Posterior cingulate gyrus (tissue), 11 donors: ENCODE measurements at places on chromosomes 7 and 10.

DNA sequence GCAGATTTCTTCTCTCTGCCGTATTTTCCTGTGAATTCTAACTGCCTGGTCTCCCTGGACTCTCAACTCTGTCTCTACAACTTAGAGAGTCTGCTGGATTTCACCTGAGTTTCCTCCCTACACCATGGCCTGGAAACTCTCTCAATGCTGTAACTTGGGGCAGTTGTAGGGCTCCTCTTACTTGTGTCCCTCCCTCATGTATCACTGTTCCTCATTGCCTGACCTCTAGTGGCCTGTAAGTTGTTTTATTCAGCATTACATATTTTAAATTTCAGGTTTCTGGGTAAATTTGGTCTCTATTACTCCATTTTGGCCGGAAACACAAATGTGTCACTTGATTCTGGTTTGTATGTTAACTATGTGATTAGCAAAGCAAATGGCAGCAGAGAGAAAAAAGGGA, 70.9 kb downstream of the DYNC1I1 start:
- DNase-seq, result no peak

DNA sequence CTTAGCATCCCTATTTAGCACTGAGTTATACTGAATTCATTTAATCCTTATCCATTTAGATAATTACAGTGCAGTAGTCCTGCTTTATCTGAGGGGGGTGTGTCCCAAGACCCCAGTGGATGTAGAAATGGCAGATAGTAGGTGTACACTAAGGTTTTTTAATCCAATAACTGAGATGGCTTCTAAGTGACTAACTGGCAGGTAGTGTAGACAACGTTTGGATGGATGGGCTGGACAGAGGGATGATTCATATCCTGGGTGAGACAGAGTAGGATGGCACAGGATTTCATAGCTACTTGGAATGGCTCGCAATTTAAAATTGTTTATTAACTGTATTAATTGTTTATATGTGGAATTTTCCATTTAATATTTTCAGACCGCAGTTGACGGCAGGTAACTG, 295.6 kb downstream of the CCDC3 start:
- no peak for DNase-seq

DNA sequence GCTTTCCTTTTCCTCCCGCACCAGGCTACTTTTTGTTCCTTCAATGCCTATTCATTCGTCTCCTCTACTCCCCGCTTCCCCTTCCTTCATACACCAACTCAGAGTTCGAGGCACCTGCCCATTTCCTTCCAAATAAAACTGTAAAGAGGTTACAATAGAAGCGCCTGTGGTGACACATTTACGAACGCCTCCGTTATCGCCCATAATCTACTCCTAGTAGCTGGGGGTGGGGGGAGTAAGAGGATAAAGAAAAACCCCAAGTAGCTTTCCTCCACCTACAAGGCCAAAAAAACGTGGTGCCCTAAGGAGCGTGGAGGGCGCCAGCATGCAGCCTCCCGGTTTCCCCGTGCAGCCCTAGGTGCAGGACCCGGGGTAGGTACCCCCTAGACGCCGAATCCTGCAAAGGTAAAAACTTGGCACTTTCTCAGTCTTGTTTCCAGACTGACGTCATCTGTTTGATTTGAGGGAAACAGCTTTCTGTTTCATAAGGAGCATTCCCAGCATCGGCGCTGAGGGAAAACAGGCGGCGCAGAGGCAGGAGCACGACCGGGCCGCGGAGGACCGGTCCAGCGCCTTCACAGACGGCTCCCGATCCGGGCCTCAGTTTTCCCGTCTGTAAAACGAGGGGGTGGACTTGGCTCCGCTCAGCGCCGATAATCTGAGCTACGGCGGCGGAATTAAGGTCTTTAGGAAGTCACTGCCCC, 922 bp downstream of the PPA1 start:
- no peak for DNase-seq

GRCh38 chr7:68964060-68964459, 634.2 kb upstream of the AUTS2 start:
- DNase-seq, result no peak

GRCh38 chr7:901041-901387, 24.7 kb downstream of the GET4 start:
- DNase-seq, result no peak

DNA sequence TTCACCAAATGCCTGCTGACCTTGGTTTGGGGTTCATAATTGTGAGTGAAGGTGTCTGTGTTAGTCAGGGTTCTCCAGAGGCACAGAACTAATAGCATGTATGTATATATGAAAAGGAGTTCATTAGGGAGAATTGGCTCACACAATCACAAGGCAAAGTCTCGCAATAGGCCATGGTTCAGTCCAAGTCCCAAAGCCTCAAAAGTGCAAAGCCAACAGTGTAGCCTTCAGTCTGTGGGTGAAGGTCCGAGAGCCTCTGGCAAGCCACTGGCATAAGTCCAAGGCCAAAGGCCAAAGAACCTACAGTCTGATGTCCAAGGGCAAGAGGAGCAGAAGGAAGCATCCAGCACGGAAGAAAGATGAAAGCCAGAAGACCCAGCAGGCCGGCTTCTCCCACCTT, 257.6 kb upstream of the SHH start:
- DNase-seq, result no peak

GRCh38 chr10:113849946-113850345, 3.9 kb downstream of the DCLRE1A start:
- DNase-seq, result no peak

DNA sequence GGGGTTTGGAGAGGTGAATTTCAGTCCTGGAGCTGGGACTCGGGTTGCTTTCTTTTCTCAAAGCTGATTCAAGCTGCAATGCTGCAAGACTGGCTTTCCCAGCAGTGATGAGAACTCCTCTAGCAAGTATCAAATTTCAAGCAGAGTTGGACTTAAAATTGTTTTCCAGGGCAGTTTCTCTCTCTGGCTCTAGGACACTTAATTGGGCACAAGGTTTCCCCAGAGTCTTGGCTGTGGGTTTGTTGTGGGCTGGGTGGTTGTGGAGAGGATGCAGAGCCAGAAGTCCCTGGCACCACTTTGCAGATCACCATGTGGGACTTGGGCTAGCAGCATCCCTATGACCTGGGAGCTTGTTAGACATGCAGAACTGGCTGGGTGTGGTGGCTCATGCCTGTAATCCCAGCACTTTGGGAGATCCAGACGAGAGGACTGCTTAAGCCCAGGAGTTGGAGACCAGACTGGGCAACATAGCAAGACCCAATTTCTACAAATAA, 16.8 kb downstream of the AKR1B15 start:
- DNase-seq, result no peak

DNA sequence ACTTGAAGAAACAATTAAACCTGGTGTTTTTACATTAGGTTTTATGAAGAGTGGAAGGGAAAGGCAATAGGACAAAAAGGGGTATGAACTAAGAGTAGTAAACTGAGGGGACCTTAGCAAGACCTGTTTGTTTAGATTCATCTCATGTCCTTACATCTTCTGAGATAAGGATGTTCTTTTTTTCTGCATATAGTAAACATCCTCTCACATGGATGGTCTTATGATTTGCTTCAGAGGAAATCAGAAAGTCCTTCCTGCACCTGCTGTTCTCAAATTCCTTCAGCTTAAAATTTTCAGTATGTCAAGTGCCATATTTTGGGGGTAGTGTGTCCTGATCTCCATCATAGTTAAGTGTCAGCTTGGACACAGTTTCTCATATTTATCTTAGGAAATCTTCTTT, 232.6 kb downstream of the ADK start:
- DNase-seq, result no peak

GRCh38 chr7:42233171-42233570, 3.8 kb downstream of the GLI3 start:
- DNase-seq, result no peak

DNA sequence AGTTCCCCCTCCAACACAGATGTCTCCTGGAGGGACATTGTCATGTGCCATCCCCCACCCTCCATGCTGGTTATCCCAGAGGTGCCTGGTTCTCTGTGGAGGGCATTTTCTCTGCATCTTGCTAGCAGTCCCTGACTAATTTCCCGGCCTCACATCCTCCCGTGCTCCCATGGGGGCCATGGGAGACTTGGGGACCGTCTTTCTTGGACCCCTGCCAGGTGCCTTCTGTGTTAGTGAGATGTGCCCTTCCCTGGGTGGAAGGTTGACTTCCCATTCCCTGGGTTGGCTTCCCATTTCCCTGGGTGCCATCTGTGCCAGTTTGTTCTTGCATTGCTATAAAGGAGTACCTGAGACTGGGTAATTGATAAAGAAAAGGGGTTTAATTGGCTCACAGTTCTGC, 22.5 kb upstream of the GNA12 start:
- DNase-seq, result no peak

GRCh38 chr10:126063353-126063791, 167.0 kb downstream of the FANK1 start:
- no peak for DNase-seq

DNA sequence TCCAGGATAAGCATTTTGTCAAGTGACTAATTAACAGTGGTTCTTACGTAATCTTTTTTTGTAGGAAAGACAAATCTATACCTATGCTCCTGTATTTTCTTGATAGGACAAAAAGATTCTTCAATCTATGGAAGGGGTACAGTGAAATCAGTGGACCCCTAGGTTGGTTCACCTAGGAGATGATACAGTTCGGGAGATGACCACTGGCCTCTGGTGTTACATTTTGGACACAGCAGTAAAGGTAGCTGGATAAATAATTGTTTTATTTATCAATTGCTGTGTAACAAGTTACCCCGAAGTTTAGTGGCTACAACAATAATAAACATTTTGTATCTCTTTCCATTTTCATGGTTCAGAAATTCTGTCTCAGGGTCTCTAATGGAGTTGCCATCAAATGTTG, 288.2 kb upstream of the MAGI2 start:
- no peak for DNase-seq

DNA sequence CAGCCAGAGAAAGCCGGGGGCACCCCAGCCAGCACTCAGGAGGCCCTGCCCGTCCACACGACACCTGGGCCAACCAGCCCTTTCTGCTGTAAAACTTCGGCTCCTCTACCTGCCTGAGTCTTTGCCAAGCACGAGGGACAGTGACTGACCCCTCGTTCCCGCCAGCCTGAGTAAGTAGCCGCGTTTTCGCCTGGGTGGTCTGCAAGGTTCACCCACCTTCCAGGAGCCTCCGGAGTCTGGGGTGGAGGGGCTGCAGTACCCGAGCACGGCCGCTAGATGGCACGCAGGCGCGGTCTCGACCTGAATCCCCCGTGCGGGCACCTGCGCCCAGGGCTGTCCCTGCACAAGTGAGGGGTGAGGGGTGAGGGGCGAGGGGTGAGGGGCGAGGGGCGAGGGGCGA, 192.7 kb downstream of the PTPRN2 start:
- DNase-seq, result no peak

GRCh38 chr10:110996256-110996655, 76.9 kb downstream of the SHOC2 start:
- DNase-seq, result no peak

GRCh38 chr7:129728875-129729467, 117.5 kb downstream of the NRF1 start:
- DNase-seq, result no peak

DNA sequence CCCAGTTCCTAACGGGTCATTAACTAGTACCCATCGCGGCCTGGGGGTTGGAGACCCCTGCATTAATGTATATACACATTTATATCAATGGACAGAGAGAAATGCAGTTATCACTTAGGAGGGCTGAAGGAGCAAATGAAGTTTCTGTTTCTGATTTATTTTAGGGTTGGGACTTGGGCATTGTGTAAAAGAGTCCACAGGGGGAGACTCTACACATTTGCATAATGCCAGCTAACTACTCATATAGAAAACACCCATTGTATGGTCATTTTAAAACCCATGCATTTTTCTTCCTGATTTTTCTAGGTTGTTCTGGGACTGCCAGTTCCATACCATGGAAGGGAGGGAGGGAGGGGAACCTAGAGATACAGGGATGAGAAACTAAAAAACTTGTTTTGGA, 23.5 kb downstream of the BCCIP start:
- no peak for DNase-seq

GRCh38 chr10:77036993-77037734, 600.4 kb downstream of the KCNMA1 start:
- no peak for DNase-seq

DNA sequence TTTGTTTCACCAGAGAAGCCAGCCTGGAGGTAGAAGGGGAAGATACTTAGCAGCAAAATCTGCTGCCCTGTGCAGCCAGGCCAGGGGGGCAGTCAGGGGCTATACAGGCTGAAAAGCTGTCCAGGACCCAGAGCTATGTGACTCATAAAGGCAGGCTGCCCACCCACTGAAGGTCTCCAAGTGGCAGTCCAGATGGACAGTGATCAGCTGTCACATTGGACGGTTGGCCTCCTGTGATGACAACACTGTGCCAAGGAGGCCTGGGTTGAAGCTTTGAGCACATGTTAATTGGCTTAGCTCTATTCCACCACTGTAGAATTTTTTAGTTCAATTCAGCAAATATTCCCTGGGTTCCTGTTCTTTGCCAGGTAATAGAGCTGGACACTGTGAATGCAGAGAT, 577.3 kb upstream of the GALNT17 start:
- no peak for DNase-seq

DNA sequence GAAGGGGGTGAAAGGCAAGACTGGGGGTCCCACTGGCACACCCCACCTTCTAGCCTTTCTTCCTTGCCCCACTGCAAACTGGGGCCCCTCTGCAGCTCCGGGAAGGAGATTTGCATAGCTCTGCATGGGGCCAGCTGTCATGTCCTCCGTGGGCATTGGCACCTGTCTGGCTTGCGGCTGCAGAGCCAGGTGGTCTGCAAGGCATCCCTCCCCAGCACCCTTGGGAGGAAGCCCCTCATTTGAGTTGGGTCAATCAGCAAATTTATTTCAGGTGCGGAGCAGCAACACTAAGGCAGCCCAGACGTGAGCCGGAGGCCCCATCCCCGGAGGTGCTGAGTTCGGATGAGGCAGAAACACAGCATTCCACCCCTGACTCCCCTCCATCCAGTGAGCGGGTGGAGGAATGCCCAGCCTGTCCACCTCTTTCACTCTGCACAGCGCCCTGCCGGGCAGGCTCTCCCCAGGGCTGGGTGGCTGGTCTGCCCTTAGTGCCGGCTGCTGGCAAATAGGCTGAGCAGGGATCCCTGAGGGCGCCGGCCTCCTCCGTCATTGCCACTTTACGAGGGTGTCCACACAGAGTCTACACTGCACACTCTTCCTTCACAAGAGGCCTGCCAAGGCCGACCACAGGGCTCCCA, 143.2 kb downstream of the TCERG1L start:
- no peak for DNase-seq

- no peak for DNase-seq
These were observed 10.1 kb downstream of the CHN2 start for GRCh38 chr7:29204491-29205272.

DNA sequence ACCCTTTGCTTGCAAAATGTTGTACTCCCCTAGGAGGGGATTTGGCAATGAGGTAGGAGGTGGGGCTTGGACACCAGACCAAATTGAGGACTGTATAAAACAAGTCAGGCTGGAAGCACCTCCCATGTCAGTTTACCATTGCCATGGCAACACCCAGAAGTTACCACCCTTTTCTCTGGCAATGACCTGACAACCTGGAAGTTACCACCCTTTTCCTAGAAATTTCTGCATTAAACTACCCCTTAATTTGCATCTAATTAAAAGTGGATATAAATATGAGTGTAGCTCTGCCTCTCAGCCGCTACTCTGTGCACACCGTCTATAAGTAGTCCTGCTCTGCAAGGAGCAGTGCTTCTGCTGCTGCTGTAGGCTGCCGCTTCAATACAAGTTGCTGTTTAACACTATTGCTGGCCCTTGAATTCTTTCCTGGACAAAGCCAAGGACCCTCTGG, 7.8 kb upstream of the BLNK start:
- no peak for DNase-seq
